Heart right ventricle (tissue), 16 donors: ENCODE measurements at places on chromosomes 6 and 20. TPM values are rescaled to one million over a fixed set of nuclear protein-coding genes. Genes with fewer than 3 reads are reported as not detected.

Gene PSORS1C2
- not detected for total RNA-seq

Gene CST2
- total RNA-seq = not detected

Gene C20orf202
- total RNA-seq = 0.18 TPM

GRCh38 chr6:154617175-154617574 lies 106.7 kb upstream of the CNKSR3 start:
- no peak overlapping the region for H3K4me3 ChIP-seq
- H3K4me1 ChIP-seq = peaks cover 12% of the 10 kb centered on the region
- no peak overlapping the region for H3K27ac ChIP-seq
- no peaks in the 10 kb centered on the region for H3K27me3 ChIP-seq
- H3K36me3 ChIP-seq = no peaks in the 10 kb centered on the region

GRCh38 chr6:79872986-79873385 lies 74.4 kb downstream of the ELOVL4 start:
- no peak overlapping the region for H3K27ac ChIP-seq
- no peaks in the 10 kb centered on the region for H3K4me1 ChIP-seq
- H3K27me3 ChIP-seq = no peaks in the 10 kb centered on the region
- H3K36me3 ChIP-seq = no peaks in the 10 kb centered on the region

GRCh38 chr6:83152913-83153312 lies 40.2 kb downstream of the PGM3 start:
- no peak overlapping the region for H3K27ac ChIP-seq
- no peak overlapping the region for H3K4me3 ChIP-seq
- no peaks in the 10 kb centered on the region for H3K27me3 ChIP-seq
- no peak for DNase-seq
- H3K36me3 ChIP-seq = peaks cover 22% of the 10 kb centered on the region

GRCh38 chr6:168133168-168133561 lies 54.2 kb upstream of the FRMD1 start:
- no peaks in the 10 kb centered on the region for H3K27me3 ChIP-seq
- H3K36me3 ChIP-seq = no peaks in the 10 kb centered on the region
- peak overlapping the region; percentile 1 for H3K4me3 ChIP-seq
- DNase-seq = peak; percentile 47
- peaks cover 2% of the 10 kb centered on the region for H3K4me1 ChIP-seq

- no peaks in the 10 kb centered on the region for H3K36me3 ChIP-seq
- H3K27ac ChIP-seq = no peak overlapping the region
- H3K27me3 ChIP-seq = peaks cover 45% of the 10 kb centered on the region
- DNase-seq = peak; percentile 52
These were observed 6.9 kb downstream of the PHACTR3 start for GRCh38 chr20:59611286-59611685.

GRCh38 chr6:167643223-167643622 lies 183.5 kb upstream of the AFDN start:
- peaks cover 14% of the 10 kb centered on the region for H3K4me1 ChIP-seq
- DNase-seq = no peak
- no peak overlapping the region for H3K4me3 ChIP-seq

DNA sequence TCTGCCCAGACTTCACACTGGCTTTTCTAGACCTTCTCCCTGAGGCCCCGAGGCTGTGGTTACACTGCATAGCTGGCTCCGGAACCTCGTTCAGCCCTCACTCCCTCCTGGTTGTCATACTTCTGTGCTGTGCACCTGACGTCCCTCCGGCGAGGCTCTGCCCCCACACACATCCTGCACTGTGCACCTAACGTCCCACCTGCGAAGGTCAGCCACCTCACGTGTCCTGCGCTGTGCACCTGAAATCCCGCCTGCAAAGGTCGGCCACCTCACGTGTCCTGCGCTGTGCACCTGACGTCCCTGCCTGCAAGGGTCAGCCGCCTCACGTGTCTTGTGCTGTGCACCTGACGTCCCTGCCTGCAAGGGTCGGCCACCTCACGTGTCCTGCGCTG lies 111.0 kb upstream of the FRMD1 start:
- H3K27me3 ChIP-seq = peaks cover 28% of the 10 kb centered on the region
- no peaks in the 10 kb centered on the region for H3K4me1 ChIP-seq
- no peak overlapping the region for H3K4me3 ChIP-seq
- no peak for DNase-seq
- H3K27ac ChIP-seq = no peak overlapping the region

DNA sequence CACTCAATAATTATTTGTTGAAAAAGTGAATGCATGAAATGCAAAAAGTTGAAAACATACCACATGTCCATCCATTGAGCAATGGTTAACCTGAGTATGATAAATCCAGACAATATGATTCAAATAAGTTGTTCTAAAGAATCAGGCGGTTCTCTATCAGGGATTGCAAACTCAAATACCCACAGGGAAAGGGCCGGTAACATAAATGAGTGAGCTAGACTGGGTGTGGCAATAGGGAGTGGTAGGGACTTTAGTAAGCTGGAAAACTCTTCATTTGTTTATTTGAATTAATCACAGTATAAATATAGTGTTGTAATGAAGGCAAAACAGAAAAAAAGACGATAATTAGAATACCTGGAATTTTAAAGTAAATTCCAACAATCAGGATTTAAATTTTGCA lies 106.3 kb downstream of the BCAS1 start:
- H3K36me3 ChIP-seq = no peaks in the 10 kb centered on the region
- H3K4me1 ChIP-seq = peaks cover 8% of the 10 kb centered on the region
- no peak for DNase-seq
- H3K4me3 ChIP-seq = no peak overlapping the region
- H3K27me3 ChIP-seq = no peaks in the 10 kb centered on the region

- no peaks in the 10 kb centered on the region for H3K27me3 ChIP-seq
- no peak for DNase-seq
- H3K4me1 ChIP-seq = no peaks in the 10 kb centered on the region
- no peak overlapping the region for H3K27ac ChIP-seq
These were observed 149.1 kb downstream of the BMP7 start for GRCh38 chr20:57117296-57117695.

GRCh38 chr6:33778444-33779121 lies 10.3 kb downstream of the LEMD2 start:
- peaks cover 77% of the 10 kb centered on the region for H3K36me3 ChIP-seq
- DNase-seq = no peak
- H3K4me1 ChIP-seq = peaks cover 24% of the 10 kb centered on the region
- H3K4me3 ChIP-seq = no peak overlapping the region
- no peaks in the 10 kb centered on the region for H3K27me3 ChIP-seq
- no peak overlapping the region for H3K27ac ChIP-seq

GRCh38 chr6:162922563-162923166 lies 194.9 kb downstream of the PACRG start:
- no peaks in the 10 kb centered on the region for H3K27me3 ChIP-seq
- no peak for DNase-seq
- no peaks in the 10 kb centered on the region for H3K36me3 ChIP-seq
- H3K4me1 ChIP-seq = no peaks in the 10 kb centered on the region
- H3K4me3 ChIP-seq = no peak overlapping the region

GRCh38 chr6:148138573-148138972 lies 204.1 kb upstream of the SASH1 start:
- H3K36me3 ChIP-seq = no peaks in the 10 kb centered on the region
- no peak overlapping the region for H3K27ac ChIP-seq
- H3K4me1 ChIP-seq = no peaks in the 10 kb centered on the region
- no peaks in the 10 kb centered on the region for H3K27me3 ChIP-seq
- DNase-seq = no peak

GRCh38 chr6:104995989-104996617 lies 39.2 kb downstream of the LIN28B start:
- no peaks in the 10 kb centered on the region for H3K4me1 ChIP-seq
- no peak for DNase-seq
- H3K4me3 ChIP-seq = no peak overlapping the region
- no peaks in the 10 kb centered on the region for H3K27me3 ChIP-seq
- H3K27ac ChIP-seq = no peak overlapping the region
